CD8-positive, alpha-beta memory T cell (primary cell): ENCODE measurements at places on chromosomes 5 and 9. TPM values are rescaled to one million over a fixed set of nuclear protein-coding genes. Genes with fewer than 3 reads are reported as not detected.
A peak's percentile ranks its signal among the peaks of the same experiment; 100 is the strongest.

SLCO4C1 gene
- total RNA-seq: 0.11 TPM

COL23A1 gene
- 0.28 TPM for total RNA-seq

SLC6A18 gene
- not detected for total RNA-seq

PCDHA4 gene
- total RNA-seq: not detected

LRRC70 gene
- total RNA-seq: 0.13 TPM

ADAMTS6 gene
- 1.2 TPM for total RNA-seq

TSSK1B gene
- total RNA-seq: not detected

RMND5B gene
- 28.8 TPM for total RNA-seq

IL7R gene
- 272 TPM for total RNA-seq

NEURL1B gene
- 0.04 TPM for total RNA-seq

FAM151B gene
- 0.24 TPM for total RNA-seq

SMC5 gene
- 42.2 TPM for total RNA-seq

PGM5 gene
- total RNA-seq: not detected

GRCh38 chr5:177123789-177124485 is 9.6 kb upstream of the NSD1 start:
- DNase-seq: no peak

GRCh38 chr5:172146748-172147092 is 41.3 kb downstream of the STK10 start:
- DNase-seq: peak; percentile 6

DNA sequence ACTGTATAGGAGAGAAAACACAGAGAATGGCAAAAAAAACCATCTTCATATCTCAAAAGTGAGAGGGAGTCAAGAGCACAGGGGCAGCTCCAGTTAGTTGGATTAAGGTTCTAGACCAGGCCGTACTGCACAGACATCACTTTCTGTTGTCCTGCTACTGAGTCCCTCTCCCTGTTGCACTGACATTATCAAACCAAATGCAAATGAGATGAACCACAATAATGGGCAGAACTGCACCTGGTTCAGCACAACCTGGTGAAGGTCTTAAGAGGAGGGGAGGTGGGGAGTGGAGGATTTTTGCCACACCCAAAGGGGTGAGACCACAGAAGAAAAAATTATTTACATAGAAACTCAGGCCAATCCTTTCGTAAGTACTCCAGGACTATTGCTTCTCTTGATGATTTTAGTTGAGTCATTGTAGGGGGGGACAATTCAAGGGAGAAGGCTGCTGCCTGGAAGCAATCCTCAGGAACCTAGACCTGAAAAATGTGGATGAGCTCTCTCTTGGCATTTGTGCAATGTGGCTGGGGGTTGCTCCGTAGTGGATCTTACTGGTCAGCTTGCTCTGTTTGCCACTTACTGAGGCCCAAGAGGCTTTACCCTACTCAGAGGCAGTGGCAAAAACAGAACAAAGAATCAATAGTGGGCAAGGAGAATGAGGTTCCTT is 94.5 kb upstream of the PPP1R2B start:
- DNase-seq: no peak

GRCh38 chr5:54547711-54548250 is 30.2 kb downstream of the SNX18 start:
- DNase-seq: no peak

DNA sequence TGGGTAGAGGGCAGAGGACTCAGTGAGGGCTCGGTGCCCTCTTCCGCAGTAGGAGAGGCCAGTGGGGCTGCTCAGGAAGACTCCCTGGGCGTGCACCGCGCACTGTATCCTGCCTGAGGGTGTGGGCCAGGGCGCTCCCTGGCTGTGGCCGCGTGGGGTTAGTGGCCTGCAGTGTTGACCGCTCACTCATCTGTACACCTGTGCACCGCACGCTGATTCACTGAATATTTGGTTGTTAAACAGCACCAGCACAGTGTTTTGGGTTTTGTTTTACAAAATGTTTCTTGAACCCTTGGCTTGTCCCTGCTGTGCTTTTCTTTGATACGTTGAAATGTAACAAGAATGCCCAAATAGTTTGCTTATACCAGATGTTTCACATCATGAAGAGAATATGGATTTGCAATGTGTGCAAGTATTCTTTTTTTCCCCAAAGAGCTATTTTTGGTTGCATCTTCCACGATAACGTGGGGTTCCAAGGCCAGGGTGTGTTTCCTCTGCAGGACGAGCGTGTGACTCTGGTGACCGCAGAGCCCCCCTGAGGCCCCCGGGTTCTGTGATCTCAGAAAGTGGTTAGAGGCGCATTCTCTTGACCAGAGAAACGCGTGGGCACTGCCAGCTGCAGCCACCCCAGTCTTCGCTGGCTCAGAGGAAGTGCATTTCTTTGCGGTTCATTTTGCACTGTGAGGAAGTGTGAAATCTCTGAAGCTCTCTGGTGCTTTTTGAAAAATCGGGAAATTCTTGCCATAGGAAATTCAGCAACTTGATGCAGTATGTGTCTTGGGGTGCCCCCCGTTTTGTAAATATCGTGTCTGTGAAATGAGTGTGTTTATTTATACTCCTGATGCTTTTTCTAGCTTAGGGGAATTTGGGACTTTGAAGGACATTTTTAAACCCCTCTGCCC is 46.9 kb downstream of the AHRR start:
- DNase-seq: no peak

DNA sequence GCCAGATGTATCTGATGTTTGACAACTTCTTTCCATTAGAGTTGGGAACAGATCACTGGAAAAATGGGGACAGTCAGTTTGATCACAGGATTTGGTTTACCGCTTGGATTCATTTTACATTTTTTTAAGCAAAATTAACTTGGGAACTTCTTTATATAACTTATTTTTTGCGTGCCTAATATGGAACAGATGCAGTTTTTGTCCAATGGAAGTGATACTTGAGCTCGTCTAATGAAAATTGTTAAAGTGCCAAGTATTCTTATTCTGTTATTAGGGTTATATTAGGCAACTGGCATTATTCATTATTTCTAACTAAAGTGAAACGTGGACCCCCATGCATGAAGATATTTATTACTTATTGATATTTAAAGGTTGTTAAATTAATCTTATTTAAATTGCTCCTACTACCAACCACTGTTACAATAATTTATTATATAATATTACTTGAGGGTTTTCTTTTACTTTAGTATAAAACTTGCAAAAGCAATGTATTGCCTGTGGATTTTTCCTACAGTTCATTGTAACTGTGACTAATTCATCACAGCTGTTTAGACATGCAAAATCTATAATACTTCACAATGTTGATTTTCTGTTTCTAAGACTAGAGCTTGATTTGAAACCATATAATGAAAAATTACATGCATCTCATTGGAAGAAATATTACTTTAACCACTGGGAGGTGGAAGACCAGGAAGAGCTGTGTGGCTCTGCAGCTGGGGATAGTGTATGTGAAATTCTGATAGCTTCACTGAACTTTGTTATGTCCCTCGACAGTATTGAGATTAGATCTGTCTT is 787.3 kb upstream of the WWC1 start:
- no peak for DNase-seq

GRCh38 chr9:89746385-89747116 is 141.7 kb downstream of the GADD45G start:
- DNase-seq: no peak

DNA sequence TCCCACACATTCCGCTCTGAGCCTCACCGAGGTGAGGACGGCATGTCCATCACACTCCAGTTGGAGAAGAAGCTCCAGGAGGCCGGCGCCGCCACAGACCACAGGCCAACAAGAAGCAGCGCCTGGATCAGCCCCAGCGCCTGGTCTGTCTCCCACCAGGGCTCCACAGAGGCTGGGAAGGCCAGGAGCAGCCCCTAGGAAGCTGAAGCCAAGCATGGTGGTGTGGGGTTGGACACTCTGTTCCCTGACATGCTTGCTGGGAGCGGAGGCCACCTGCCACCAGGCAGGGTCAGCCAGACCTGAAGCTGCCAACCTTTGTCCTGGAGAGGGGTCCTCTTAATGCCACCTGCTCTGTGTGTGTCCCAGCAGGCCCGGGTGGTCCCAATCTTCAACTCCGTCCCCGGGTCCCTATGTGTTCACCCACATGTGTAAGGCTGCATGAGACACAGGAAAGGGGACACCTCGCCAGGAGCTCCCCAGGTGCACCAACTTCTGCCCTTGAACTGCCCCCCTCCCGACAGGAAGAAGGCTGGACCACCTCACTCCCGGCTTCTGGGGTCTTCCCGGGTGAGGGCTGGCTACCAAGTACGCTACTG is 140.1 kb upstream of the PPP1R26 start:
- no peak for DNase-seq

DNA sequence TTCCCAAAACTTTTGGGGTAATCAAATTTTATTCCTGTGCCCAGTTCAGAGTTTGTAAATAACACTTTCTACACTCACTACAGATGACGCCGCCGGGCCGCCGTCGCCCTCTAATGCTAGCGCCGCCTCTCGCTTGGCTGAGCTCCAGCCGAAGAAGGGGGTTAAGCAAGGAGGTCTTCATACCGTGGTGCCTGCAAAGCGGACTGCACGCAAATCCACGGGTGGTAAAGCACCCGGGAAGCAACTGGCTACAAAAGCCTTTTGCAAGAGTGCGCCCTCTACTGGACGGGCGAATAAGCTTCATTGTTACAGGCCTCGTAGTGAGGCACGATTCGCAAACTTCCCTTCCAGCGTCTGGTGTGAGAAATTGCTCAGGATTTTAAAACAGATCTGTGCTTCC is 280.4 kb downstream of the MEF2C start:
- DNase-seq: no peak

- DNase-seq: no peak
These were observed 236.2 kb upstream of the WWC1 start for GRCh38 chr5:168055141-168055683.

DNA sequence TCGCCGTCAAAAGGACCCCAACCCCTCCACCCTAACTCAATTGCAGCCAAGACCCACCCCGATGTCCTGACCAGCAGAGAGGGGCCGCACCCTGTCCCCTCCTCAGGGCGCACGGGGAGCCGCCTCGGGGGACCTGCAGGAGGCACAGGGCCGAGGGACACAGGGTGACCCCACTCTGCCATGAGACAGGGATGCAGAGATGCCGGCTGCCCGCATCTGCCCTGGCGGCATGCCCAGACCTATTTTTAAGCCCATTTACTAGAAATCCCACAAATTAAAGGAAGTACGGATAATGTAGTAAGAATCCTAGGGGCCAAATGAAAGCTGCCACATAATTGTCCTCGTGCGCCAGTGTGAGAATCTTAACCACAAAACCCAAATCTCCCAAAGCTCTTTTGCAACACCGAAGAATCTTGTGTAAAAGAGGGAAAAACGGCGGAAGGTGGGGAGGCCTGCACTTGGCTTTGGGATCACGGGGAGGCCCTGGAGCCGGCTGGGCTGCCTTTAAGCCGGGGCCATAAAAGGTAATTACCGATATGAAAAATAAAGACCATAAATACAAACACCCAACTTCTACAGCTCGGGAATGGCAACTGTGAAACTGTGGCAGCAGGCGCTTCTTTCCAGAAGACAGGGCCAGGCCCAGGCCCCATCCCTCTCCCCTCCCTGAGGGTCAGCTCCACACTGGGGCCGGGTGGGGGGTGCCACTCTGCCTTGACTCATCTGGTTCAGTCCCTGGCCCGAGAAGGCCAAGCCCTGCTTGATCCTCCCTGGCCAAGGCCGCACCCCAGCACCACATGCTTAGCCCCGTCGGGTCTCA is 35.0 kb downstream of the NACC2 start:
- DNase-seq: no peak

DNA sequence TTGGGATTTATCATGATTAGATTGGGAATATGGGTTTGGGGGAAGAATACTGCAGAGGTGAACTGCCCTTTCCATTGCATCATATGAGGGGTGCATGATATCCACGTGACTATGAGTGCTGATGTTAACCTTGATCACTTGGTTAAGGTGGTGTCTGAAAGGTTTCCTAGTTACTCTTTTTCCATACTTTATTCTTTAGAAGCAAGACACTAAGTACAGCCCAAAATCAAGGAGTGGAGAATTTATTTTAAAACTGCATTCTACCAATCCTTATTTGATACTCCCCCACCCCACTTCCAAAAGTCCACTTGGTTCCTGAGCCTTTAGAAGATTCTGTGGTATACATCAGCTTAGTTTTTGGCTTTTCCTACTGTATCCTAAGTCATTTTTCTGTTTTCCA is 20.3 kb upstream of the STOM start:
- no peak for DNase-seq

DNA sequence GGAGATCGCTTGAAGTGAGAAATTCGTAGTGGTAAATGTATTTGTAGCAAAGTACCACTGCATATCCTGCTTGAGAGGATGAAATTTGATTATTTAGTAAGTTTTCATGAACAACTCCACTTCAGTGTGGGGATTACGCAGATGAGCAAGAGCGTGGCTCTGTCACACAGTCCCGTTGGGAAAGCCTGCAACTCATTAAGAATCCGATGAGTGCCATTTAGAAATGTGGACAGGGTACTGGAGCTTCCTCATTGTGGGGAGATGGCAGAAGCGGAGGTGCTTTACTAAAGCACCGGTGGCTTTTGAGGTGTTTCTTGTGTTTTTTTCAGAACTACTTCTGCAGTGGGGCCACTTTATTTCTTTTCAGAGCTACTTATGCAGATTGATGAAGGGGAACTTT is 1.4 kb downstream of the TJP2 start:
- no peak for DNase-seq

DNA sequence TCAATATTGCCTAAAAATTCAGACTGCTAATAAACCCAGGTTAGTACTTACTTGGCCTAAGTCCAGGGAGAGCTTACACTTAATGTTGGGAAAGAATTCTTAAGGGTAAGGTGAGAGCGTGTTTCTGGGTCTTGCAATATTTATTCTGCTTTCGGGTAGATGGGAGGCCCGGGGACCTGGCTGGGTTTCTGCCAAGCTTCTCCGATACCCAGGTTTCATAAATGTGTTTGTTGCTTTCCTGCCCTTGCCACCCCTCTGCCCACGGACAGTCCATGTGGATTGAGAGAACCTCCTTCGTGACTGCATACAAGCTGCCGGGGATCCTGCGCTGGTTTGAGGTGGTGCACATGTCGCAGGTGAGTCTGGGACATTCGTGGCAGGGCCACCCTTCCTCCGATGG is 48.4 kb upstream of the FOXI1 start:
- no peak for DNase-seq

GRCh38 chr5:35856765-35857351 is at the start of gene IL7R:
IL7R (plus strand) TSS chr5:35856891; CDS start chr5:35856978, 87 bp downstream.
- DNase-seq: no peak

GRCh38 chr5:114060866-114061265 is 301.0 kb upstream of the KCNN2 start:
- DNase-seq: no peak

GRCh38 chr5:108531367-108532128 is 149.7 kb upstream of the FBXL17 start:
- no peak for DNase-seq

- no peak for DNase-seq
These were observed 201.7 kb upstream of the TAS2R1 start for GRCh38 chr5:9831823-9832222.

DNA sequence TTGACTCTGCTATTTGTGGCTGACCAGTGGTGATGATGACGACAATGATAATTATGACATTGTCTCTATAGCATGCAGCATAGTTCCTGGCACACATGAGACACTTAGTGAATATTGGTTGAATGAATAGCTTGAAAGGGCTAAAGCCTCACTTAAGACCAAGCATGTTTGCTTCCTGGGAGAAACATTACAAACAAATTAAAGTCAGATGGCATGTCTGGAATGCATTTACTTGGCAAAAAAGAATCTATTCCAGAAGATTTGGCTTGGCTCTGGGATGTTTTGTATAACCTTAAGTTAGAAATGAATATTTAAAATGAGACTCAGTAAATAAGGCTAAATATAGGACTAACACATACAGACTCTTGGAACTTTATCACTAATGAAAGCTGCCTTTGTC is 21.6 kb downstream of the GAS1 start:
- DNase-seq: no peak

- DNase-seq: no peak
These were observed 22.4 kb upstream of the FREM1 start for GRCh38 chr9:14932641-14933040.

GRCh38 chr5:1255081-1255561 is 29.9 kb downstream of the SLC6A18 start:
- DNase-seq: peak; percentile 9
